A172 (cell line): ENCODE measurements at places on chromosomes 4 and X.

GRCh38 chrX:109782994-109783700, 50.1 kb upstream of the ACSL4 start:
- DNase-seq, result no peak

GRCh38 chrX:105526431-105526830, 295.9 kb upstream of the NRK start:
- no peak for DNase-seq

DNA sequence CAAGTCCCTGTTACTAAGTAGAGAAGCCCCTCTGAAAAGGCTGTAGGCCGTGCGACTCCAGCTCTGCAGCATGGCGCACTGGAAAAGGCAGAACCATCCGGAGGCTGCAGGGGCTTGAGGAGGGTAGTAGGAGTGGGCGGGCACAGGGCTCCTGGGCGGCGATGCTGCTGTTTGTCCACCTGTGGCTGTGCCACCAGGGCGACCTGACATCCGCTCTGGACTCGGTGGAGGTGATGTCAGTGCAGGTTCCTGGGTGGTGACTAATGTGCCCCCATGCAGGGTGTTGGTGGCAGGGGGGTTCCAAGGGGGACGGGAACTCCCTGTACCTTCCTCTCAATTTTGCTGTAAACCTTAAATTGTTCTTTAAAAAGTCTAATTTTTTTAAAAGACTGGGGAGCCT, 58.3 kb downstream of the PCGF3 start:
- DNase-seq, result no peak

- DNase-seq, result no peak
These were observed 776.8 kb downstream of the CCSER1 start for GRCh38 chr4:90904021-90904420.

DNA sequence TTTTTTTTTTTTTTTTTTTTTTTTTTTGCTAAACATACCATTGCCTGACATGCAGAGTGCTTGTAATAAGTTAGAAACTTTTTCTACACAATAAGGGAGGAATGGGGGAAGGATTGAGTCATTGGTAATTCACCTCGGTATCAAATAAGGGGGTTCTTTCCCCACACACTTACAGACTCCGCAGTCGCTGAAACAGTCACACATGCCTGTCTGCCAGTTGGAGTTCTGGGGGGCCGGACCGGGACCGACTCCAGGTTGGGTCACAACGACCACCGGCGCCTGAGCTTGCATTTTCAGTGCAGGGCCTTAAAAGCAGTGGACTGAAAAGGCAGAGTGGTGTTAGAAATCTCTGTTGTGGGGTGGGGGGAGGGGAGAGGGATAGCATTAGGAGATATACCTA, 6.9 kb downstream of the PLAC8 start:
- no peak for DNase-seq

GRCh38 chr4:100839712-100840111, 321.9 kb upstream of the EMCN start:
- DNase-seq, result no peak

GRCh38 chrX:40933132-40933705, 152.0 kb upstream of the USP9X start:
- DNase-seq, result no peak

DNA sequence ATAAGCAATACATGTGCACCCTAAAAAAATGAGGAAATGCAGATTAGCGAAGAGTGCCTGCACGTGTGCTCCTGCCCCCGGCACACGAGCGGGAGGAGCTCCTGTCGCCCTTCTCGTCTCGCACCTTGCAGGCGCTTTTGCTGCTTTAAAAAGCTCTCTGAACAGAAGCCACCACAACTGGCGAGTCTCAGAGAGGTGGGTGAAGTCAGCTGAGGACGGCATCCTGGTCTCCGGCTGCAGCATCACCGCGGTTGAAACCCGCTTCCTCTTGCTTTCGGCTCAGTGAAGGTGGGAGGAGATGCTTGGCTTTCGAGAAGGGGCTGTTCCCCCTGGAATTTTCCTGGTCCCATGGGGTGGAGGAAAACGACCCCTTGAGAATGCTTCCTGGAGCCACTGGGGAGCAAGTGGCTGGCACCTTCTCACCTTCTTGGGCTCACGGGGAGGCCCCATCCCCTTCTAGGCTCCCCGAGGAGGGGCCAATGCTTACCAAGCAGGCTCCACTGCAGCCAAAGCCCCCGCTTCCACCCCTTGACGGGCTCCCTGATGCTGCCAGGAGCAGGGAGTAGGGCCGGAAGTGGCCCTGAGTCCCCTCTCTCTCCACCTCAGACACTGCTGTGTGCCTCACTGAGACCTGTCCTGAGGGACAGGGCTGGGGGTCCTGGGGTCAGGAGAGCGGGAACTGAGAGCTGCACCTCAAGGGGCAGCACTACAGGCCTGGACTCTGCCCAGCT, 29.2 kb upstream of the MXD4 start:
- DNase-seq, result no peak

DNA sequence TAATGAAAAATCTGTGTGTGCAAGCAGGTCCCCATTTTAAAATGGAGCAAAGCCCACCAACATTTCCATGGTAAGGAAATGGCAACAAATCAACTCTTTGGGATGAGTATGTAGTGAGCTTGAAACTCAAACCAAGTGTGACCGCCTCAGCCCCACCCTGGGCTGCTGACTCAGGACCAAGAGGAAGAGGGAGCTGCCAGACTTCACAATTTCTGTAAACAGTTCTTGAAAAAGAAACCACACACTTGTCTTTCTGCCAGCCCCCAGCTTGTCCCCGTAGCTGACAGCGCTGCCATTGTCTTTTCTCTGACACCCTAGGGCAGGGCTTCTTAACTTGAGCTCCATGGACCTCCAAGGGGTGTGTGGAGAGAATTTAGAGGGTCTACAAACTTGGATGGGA, 10.3 kb downstream of the RTL5 start:
- DNase-seq, result peak; percentile 70

DNA sequence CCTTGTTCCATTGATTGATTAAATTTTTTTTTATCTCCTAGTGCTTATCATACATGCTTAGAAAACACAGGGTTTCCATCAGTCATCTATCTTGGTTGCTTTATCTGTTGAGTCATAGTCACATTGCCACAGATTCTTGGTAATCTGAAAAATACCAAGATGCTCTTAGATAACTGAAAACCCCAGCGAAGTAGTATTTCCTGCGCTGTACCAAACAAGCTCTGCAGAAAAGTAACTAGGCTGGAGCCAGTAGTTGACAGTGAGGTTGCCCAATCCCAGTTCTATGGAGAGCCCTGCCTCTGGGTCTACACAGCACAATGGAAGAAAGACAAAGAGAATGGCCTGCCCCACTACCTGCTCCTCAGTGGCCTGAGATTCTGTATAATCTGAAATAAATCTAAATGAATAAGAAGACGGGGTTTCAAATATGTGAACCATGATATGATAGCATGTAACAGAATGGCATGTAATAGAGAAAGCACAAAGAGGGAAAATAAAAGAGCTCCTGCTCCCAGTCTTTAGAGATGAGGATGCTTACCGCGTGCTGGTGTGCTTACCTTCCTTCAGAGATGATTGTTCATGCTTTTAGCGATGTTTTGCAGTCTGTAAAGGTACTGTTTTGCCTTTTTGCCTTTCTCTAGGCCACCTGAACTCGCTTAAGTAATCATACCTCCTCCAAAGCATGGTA, 55.3 kb upstream of the RAPGEF2 start:
- peak; percentile 80 for DNase-seq

DNA sequence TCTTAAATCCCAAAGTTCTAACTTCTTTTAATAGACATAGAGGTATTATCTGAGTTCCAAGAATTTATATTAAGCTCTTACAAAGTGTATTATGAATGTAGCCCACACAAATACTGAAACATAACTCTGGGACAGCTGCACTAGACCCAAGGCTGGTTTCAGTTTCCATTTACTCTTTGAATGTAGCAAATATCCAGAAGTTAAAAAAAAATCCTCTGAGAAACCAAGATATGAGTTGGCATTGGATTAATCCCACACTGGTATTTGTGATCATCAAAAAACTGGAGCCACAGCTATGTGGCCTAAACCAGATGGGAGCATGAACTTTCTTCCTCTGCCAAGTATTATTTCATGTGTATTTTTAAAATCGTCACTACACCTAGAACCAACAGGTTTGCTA, 23.6 kb upstream of the SMPX start:
- DNase-seq, result no peak

DNA sequence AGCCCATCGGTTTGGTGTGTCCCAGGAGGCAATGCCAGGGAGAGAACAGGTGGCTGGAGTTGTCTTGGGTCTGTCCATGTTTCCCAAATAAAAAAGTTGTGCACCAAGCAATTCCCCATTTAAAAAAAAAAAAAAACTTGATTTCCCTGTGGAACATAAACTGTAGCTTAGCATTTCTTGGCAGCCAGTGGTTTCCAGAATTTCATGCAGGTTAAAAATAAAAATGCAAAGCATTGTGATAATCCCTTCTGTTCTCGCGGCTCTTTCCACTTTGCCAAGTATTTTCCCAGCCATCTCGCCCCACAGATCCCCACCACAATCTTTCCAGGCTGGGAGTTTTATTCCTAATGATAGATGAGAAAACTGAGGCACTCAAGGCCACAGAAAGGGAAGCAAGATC, 51.4 kb upstream of the MSX1 start:
- DNase-seq, result no peak

DNA sequence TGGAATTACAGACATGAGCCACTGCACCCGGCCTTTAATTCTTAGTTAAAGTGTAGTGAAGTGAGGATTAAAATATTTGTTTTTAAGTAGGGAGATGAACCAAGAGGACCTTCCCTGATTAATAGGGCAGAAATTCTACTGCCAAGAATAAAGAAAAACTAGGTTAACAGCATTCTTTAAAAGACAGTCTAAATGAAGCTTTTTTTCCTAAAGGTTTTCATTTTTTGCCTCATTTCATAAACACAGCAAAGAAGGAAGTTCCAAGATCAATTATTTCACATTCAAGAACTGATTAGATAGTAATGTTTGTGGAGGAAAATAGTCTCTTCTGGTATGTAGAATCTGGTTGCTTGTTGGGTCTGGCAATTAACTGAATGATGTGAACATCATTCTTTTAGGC, 112.1 kb upstream of the ARSJ start:
- no peak for DNase-seq

DNA sequence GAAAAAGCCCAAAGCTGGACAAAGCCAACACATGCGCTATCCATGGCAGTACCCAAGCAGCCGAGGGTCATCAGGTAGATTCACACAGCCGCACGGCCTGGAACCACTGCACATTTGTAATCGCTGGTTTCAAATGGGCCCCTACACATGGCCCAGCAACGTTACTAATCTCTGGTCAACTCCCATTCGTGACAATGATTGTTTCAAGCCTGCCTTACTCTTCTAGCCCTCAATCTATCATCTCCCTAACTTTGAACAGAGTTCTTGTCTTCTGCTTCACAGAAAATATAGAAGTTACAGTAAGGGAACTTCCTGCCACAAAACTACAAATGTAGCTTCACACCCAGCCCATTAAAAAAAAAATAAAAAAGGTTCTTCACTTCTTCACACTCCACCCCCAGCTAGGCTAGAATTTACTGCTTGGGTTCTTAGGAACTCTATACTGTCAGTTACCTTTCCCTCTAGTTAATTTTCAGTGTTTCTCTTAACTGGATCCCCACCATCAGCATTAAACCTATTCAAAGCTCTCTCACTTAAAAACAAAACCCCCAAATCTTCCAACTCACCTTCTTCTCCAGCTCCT, 24.2 kb downstream of the CASP3 start:
- DNase-seq, result no peak

- DNase-seq, result no peak
These were observed 35.3 kb upstream of the LGI2 start for GRCh38 chr4:25065932-25066590.

- DNase-seq, result no peak
These were observed 100.9 kb upstream of the AFAP1 start for GRCh38 chr4:8040607-8041006.

DNA sequence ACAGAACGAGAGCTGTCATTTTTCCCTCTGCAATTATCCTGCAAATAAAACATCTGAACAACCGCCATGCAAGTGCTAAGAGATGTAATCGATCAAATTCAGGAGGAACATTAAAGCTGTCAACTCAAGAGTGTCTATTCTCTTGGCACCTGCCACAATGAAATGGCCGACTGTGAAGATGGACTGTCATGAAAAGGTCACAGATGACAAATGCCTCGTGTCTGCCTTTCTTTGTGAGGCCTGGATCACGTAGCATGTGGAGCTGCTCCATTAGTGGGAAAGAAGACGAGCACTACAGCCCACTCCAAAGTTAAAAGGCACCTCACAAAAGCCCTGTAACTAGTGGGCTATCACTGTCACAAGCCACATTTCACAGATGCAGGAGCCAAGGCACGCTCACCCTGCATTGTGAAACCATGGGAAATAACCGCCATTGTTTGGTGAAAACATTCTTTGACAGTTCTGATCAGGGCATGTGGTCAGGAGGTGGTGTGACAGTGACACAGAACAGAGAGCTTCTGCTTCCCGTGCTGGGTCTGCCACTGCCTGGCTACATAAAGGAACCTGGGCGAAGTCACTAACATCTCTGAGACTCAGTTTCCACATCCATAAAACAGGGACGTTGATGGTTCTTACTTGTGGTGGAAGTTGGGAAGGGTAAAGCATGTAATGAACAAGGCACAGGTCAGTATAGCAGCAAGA, 98.9 kb downstream of the EVC2 start:
- no peak for DNase-seq

GRCh38 chr4:174521800-174522182, 497 bp downstream of the HPGD start:
- peak; percentile 4 for DNase-seq

- DNase-seq, result no peak
These were observed 2.1 kb downstream of the HELT start for GRCh38 chr4:185020293-185020808.

DNA sequence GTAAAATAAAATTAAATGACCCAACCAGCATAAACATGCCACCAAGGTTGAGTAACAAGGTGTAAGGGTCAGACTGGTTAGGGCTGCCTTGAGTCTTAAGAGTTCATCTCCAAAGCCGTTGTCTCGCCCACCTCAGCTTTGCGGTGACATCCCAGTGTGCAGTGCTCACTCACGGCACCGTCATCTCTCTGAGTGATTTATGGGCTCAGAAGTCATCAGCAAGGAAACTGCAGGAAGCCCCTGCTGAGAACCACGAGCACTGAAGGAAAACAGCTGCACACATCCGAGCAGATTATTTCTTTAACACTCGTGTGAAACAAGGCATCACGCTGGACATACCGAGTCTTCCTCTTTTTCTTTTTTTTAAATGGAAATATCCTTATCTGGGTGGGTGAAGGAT, 411.1 kb downstream of the TRIML1 start:
- DNase-seq, result no peak

DNA sequence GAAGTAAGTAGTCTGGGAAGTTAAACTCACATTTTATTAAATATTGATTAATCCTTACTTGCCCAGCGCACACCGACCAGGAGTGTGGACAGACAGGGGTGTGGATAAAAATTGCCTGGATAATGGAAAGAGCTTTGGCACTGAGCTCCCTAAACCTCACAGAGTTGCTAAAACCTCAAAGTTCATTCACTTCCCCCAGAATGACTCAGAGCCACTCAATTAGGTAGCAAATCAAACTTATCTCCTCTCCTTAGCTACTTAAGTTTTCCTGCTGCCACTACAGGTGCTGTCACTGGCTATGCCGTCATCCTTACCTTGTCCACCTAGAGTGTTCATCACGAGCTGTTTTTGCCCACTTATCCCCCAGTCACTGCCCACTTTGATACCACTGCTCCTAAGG, 27.0 kb upstream of the MID1IP1 start:
- no peak for DNase-seq

- no peak for DNase-seq
These were observed 280.3 kb downstream of the PDHA2 start for GRCh38 chr4:96120206-96120605.
